ENCODE measurements at places on chromosomes 16 and 17. TPM values are rescaled to one million over a fixed set of nuclear protein-coding genes. Genes with fewer than 3 reads are reported as not detected.

DNA sequence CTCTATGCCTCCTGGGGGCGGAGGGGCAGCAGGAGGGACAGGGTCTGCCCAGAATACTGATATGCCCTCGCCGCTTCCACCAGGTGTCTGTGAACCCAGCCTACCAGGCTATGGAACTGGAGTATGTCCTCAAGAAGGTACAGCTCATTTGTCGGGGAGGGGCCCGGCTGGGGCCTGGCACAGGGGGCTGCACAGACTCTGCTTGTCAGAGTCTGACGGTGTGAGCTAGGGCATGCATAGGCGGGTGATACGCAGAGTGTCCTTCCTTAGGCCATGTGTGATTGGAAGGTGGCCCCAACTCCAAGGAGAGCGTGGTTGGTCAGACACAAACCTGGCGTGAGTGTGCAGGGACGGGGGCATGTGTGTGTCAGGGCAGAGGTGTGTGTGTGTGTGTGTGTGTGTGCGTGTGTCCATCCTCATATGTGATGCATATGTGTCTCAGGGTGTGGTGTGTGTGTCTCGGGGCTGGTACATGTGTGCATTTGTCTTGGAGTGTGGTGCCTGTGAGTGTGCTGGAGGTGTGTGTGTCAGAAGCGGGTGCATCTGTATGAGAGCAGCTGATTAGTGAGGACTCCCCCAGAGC lies 7.0 kb downstream of the CHAD start:
- no peak for DNase-seq
- H3K27ac ChIP-seq = no peak overlapping the region
- no peaks in the 10 kb centered on the region for H3K27me3 ChIP-seq
- H3K36me3 ChIP-seq = no peaks in the 10 kb centered on the region

DNA sequence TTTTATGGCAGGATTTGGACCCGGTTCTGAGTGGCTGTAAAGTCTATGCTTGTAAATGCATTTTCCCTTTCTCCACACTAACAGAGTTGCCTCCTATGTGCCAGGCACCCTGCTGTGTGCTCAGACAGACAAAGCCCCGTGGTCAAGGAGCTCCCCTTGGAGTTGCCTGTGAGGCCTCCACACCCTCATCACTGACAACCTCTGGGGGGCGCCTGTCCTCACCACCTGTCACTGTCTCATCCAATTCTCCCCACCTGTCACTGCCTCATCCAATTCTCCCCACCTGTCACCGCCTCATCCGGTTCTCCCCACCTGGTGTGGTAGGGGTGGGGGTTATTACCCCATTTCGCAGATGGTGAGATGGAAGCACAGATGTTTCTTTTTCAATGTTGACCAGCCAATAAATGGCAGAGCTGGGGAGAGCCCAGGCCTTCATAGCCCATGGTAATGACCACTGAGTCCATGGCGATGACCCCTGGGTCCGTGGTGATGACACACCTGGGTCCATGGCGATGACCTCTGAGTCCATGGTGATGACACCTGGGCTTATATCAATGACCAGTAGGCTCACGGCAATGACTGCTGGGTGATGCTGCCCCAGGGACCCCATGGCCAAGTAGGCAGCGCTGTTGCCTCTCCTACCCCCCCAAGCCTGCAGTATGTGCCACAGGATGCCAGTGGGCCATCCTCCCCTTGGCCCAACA lies 150.1 kb downstream of the IRF8 start:
- no peak overlapping the region for H3K27ac ChIP-seq
- peaks cover 8% of the 10 kb centered on the region for H3K27me3 ChIP-seq
- H3K36me3 ChIP-seq = no peaks in the 10 kb centered on the region
- no peak overlapping the region for H3K4me3 ChIP-seq

GRCh38 chr17:77716289-77716926 lies 242.1 kb upstream of the TNRC6C start:
- H3K4me3 ChIP-seq = no peak overlapping the region
- DNase-seq = no peak
- H3K27me3 ChIP-seq = no peaks in the 10 kb centered on the region
- H3K4me1 ChIP-seq = no peaks in the 10 kb centered on the region
- no peaks in the 10 kb centered on the region for H3K36me3 ChIP-seq
- H3K27ac ChIP-seq = no peak overlapping the region

DNA sequence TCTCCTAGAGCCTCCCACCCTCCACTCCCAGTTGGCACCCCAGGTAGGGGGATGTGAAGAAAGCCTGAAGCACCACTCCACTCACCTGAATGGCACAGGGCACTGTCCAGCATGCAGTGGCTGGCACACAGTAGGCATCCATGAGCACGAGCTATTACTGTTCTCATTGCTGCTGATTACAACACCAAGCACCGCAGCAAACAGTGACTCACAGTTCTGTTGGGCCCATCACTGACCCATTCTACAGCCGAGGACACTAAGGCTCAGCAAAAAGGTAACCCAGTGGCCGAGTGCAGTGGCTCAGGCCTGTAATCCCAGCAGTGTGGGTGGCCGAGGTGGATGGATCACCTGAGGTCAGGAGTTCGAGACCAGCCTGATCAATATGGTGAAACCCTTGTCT lies 2.7 kb downstream of the ZSCAN10 start:
- H3K4me3 ChIP-seq = no peak overlapping the region
- H3K27ac ChIP-seq = no peak overlapping the region
- H3K4me1 ChIP-seq = peaks cover 45% of the 10 kb centered on the region
- no peaks in the 10 kb centered on the region for H3K36me3 ChIP-seq
- DNase-seq = no peak
- H3K27me3 ChIP-seq = no peaks in the 10 kb centered on the region

DNA sequence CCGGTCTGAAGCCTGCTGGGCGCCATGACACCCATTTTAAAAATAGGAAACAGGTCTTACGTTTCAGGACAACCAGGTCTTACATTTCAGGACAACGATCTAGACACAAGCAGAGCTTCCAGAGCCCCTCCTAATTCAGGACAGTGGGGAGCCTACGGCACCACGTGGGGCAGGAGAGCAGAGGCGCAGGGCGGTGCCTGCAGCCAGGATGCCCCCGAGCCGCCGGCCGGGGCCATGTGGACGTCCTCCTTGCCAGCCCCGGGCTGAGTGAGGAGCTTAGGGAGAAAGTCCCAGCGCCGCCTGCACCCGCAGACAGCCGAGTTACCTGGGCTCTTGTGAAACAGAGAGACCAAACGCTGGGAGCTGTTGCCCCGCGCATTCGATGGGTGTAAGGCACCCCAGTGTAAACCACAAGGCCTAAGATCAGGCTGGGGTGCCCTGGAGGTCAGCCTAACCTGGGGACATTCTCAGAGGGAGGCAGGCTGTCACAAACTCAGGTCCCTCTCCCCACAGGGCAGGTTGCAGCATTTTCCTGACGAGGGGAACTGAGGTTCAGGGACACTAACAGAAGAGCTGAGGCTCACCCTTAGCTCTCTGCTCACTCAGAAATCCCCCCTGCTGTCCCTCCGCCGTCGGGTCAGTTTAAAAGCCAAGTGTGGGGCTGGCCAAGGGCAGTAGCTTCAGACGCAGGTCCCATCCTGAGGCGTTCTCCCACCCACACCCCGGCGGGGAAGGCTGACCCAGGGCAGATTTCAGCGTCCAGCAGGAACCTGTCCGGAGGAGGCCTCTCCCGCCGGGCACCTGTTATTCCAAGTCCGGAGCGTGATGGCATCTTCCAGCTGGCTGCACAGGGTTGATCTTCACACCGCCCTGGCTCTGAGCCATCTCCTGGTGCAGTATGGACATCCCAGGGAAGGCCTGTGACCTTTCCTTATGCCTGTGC lies 1.8 kb upstream of the NOTUM start:
- H3K27me3 ChIP-seq = peaks cover 13% of the 10 kb centered on the region
- no peak overlapping the region for H3K27ac ChIP-seq
- H3K36me3 ChIP-seq = no peaks in the 10 kb centered on the region

DNA sequence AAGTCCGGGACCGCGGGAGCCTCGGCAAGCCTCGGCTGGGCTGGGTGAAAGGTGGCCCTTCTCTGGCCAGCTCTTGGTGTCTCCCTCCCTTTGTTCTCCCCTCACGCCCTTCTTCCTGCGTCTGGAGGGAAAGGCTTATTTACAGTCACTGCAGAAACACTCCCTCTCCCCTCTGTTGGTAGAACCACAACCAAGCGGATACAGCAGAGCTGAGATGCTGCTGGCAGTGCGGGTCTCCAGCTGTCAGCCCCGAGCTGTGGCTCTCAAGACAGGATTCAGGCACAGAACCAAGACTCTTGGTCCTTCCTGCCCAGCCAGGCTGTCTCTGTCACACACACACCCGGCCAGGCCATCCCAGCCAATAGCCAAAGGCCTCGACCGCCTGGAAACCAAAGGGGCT lies 133.3 kb downstream of the ENGASE start:
- no peak overlapping the region for H3K27ac ChIP-seq
- no peak overlapping the region for H3K4me3 ChIP-seq
- H3K27me3 ChIP-seq = no peaks in the 10 kb centered on the region
- H3K36me3 ChIP-seq = no peaks in the 10 kb centered on the region

DNA sequence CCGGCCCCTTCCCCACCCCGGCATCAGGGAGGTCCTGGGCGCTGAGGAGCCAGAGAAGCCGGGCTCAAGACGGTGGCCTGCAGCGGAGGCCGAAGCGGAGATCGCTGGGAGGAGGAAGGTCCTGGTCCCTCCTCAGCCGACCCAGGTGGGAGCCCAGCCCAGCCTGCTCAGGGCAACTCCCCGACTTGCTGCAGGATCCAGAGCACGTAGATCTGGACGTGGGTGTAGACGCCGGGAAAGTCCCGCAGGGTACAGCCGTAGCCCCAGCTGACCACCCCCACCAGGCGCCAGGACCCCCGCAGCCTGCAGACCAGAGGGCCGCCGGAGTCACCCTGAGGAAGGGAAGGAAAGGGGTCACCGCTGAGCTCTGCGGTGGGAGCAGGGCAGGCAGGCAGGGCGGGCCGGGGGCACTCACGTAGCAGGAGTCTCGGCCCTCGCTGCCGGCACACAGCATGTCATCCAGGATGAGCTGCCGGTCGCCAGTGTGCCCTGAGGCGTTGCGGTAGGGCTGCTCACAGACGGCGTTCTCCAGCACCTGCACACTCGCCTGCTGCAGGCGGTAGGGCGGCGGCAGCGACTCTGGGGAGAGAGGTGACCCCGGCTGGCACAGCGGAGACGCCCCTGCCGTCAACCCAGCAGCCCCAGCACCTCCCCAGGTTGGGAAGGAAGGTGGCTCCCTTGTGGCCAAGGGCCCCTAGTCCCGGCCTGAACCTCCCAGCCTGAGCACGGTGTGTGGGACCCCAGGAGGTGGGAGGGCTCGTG lies 5.4 kb downstream of the TPSD1 start:
- H3K27ac ChIP-seq = no peak overlapping the region
- H3K4me1 ChIP-seq = peaks cover 4% of the 10 kb centered on the region
- no peak overlapping the region for H3K4me3 ChIP-seq
- H3K36me3 ChIP-seq = no peaks in the 10 kb centered on the region

DNA sequence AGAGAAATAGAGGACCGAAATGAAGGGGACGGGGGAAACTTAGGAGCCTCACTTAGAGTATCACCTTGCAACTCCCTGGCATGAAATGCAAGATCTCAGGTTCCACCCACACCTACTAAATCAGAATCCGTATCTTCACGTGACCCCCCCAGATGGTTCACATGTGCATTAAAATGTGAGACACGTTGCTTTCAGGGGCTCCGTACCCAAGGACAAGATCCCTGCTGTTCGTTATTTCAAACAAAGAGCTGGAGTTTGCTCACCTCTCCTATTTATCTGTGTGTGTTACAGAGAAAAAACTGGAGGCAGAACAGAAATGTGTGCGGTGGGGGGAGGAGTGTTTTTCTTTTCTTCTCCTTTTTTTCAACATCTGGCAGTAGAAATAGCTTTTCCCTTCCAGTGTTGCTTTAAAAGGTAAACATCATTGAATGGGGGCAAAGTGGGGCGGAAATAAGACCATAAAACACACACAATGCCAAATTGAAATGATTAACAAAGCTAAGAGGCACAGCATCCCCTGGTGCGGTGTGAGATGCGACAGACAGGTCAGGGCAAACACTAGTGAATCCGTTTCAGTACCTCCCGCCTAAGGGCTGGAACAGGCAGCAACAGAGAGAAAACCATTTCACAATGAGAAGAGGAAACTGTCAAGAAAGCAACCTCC lies 145.4 kb downstream of the SOX9 start:
- no peaks in the 10 kb centered on the region for H3K4me1 ChIP-seq
- DNase-seq = no peak
- no peaks in the 10 kb centered on the region for H3K36me3 ChIP-seq
- no peak overlapping the region for H3K27ac ChIP-seq
- H3K4me3 ChIP-seq = no peak overlapping the region

DNA sequence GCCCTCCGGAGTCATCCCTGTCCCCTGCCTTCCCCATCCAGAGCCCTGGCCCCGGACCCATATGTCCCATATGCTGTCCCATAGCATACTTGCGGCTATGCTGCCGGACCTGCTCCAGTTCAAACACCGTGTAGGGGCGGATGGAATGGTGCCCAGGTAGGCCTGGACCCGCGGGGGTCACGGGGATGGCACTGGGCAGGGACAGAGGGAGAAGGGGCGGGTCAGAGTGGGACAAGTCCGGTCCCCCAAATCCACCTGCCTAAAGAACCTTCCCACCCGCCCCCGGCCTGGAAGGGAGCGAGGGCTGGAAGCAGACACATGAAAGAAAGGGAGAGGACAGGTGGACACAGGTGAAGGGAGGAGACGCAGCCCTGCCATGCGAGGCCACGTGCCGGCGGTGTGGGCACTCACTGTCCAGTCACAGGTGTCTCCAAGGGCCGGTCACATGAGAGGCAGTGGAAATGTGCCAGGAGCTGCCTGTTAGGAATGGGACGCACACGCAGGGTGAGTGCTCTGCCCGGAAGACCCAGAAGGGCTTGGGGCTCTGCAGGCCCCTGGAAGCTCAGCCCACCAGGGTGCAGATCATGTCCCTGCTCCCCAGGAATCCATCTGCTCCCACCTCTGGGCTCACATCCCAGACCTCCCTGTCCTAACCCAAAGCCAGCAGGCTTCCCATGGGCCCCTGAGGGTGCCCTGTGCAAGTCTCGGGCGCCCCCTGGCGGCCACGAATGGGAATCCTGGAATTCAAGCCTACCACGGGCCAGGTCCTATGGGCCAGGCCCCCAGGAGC lies 14.0 kb downstream of the UBALD2 start:
- H3K4me1 ChIP-seq = peaks cover 14% of the 10 kb centered on the region
- DNase-seq = peak; percentile 81
- H3K27ac ChIP-seq = no peak overlapping the region
- no peaks in the 10 kb centered on the region for H3K27me3 ChIP-seq

DNA sequence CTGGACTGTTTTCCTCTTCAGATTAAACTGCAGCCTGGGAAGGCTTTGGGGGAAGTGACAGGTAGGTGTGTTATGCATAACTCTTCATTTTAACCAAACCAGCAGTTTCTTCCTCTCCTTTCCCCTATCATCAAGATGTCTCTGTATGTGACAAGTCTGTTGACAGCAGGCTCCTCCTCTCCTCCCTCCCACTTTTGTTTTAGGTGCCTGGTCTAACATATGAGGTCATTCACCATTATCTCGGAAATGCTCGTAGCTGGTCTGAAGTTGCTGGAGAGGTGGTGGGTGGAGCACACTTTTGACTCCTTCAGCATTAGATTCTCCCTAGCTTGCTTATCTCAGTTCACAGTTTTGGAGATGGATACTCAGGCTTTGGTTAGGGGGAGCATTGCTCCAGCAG lies 571.0 kb upstream of the EEF2KMT start:
- no peaks in the 10 kb centered on the region for H3K36me3 ChIP-seq
- H3K27ac ChIP-seq = no peak overlapping the region
- H3K27me3 ChIP-seq = no peaks in the 10 kb centered on the region
- H3K4me1 ChIP-seq = no peaks in the 10 kb centered on the region
- no peak overlapping the region for H3K4me3 ChIP-seq

Gene ALDH3A1
- 0.32 TPM for polyA plus RNA-seq

Gene CCDC200
- 0.90 TPM for polyA plus RNA-seq

Gene ADAM11
- polyA plus RNA-seq = not detected

Gene SUPT6H
- polyA plus RNA-seq = 20.1 TPM

Gene CPNE7
- polyA plus RNA-seq = 12.9 TPM
